ENCODE measurements at places on chromosomes 6 and 20.

- no peak for DNase-seq
Observed at GRCh38 chr6:35719830-35720733, 16.8 kb upstream of the ARMC12 start.

GRCh38 chr6:17729223-17730077 is 22.7 kb upstream of the NUP153 start:
- no peak for DNase-seq

- no peak for DNase-seq
Observed at GRCh38 chr6:52293067-52293466, 8.5 kb upstream of the MCM3 start.

- no peak for DNase-seq
Observed at GRCh38 chr6:1856381-1856780, 246.7 kb downstream of the FOXC1 start.

GRCh38 chr20:53677447-53678314 is 84.0 kb upstream of the ZNF217 start:
- peak; percentile 64 for DNase-seq

DNA sequence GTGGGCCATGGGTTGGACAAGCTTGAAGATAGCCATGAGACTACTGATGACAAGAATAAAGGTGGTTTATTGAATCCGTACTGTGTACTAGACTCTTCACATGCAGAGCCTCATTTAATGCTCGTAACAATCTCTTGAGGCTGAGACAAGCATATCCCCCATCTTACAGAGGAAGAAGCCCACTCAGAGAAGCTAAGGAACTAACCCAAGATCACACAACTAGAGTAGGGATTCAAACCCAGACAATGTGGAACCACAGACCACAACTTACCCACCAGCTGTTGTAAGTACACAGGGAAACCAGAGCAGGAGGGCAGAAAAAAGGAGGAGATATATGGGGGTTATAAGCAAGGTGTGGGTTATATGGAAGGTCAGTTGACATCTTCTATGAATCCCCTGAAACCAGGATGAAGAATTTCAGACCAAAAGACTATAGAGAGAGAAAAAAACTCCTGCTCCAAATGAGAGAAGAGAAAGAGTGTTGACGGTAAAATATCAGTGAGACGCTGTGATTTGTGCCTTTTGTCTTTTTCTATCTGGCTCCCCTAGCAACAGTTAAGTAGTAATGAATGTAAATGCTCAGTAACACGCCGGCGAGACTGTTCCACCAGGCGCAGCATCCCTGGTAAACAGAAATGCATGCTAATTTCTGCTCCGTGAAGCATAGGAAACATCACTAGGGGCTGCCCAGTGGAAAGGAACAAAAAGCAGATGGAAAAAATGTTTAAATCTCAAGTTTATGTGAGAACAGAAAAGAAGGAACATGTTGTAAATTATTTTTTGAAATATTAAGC is 80.1 kb upstream of the SLC22A16 start:
- no peak for DNase-seq
